ENCODE measurements at places on chromosomes 6 and 20. TPM values are rescaled to one million over a fixed set of nuclear protein-coding genes. Genes with fewer than 3 reads are reported as not detected.

TDRD6 gene
- total RNA-seq, result 0.58 TPM

- DNase-seq, result no peak
Measured at GRCh38 chr20:62704341-62704948, 4.2 kb upstream of the NTSR1 start.

DNA sequence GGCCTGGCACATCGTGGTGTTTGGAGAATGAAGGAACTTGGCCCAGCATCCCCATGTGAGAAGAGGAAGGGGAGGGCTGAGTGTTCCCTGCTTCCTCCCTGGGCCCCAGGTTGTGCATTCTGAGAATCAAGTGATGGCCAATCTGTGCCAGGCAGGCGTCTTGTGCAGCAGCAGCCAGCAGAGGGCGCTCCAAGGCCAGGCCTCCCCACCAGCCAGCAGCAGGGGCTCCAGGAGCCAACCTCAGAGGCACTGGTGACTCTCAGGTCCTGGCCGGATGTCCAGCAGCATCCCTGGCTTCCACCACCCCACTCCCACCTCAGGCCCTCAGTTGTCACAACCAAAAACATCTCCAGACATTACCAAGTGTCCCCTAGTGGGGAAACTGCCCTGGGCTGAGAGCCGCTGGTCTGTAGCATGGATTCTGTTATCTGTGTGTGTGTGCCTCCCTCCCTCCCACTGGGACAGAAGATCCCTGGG lies 192.0 kb downstream of the PREX1 start:
- DNase-seq, result no peak

DNA sequence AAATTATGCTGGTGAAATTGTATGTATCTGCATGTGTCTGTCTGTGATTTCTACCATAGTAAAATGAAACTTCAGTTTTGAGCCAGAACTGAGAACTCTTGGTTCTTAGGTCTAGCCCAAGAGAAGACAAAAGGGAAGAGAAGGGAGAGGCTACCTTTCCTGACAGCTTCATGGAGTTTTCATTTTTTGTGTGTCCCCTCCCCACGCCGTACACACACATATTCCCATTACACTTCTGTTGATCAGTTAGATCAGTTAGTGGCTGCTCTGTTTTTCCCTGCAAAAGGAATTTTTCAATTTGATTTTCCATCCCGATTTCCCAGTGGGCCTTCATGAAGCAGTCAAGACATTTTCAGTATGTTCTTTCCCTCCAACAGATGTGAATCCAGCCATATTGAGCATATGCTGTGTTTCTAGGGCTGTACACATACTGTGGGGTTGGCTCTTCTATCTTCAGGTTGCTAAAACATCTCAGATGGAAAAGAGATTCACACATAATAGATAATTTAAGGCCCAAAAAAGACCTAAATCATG lies 52.5 kb downstream of the HIVEP1 start:
- no peak for DNase-seq

DNA sequence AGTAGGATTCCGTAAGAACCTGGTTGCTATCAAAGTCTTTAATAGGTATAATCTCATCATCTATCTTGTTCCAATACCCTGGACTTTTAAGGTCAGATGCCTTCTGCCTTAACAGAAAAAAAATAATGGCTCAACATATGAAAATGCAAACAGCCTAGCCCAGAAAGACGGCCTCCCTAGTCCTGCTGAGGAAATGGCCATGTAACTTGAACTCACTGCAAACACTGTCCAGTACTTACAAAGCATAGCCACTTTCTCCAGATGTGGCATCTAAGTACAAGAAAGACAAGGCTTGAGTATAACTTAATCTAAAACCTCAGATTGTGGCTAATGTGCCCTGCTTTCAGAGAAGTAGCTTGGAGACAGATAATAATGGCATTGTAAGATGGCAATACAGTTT lies 26.5 kb downstream of the FASTKD5 start:
- no peak for DNase-seq

- no peak for DNase-seq
Measured at GRCh38 chr20:11001302-11001701, 327.5 kb upstream of the JAG1 start.

GRCh38 chr20:2890742-2891141 lies 17.5 kb downstream of the PTPRA start:
- DNase-seq, result no peak
